NCI-H345 (cell line): ENCODE measurements at places on chromosomes 3 and 15.

DNA sequence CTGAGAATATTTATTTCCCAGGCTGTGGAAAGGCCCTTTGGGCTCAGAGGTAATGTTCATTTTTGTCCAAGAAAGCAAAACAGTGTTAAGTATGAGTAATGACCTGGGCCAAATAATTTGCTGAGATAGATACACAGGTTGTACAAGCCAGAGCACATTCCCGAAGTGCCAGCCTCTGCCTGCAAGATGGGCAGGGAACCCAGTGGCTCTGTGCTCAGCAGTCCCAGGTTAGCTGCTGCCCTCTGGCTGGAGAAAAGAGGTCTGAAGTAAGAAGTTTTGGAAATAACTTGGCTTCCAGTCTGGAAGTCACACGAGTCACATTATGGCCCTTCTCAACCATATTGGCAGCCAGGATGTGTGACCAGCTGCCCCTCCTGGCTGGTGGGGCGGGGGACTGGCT lies 20.2 kb downstream of the MYZAP start:
- no peak for DNase-seq

DNA sequence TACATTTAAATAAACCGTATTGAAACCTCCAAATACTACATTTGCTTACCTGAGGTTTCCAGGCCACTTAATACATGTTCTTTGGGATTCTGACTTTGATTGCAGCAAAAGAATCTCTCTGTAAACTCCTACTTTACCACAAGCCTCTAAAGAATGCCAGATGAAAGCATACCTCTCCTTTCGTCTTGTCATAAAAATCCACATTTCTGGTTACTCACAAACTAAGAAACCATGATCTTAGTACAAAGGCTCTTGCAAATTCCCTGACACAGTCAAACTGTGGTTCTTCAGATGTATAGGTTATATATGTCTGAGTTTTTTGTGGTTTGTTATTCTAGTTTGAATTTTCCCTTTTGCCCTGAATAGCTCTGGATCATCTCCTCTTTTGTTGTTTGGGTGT lies 188.4 kb downstream of the RAP2B start:
- DNase-seq: no peak

GRCh38 chr15:50939911-50940310 lies 31.4 kb downstream of the AP4E1 start:
- DNase-seq: no peak

GRCh38 chr15:29135702-29136646 lies 133.6 kb downstream of the NSMCE3 start:
- DNase-seq: no peak

DNA sequence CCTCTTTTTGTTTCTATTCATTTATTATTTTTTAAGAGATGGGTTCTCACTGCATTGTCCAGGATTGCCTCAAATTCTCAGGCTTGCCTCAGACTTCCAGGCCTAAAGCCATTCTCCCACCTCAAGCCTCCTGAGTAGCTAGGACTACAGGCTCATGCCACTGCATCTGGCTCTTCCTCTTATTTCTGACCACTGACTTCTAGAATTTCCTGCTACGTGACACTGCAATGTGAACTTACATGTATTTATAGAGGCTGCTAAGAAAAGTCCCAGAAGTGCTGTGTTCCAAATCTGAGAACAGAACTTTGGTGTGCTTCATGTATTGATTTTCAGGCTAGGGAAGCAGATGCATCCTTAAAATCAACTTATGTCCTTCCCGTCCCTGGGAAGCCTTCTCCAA lies 407.4 kb downstream of the RSL24D1 start:
- no peak for DNase-seq

GRCh38 chr15:78322243-78322642 lies 17.9 kb upstream of the CRABP1 start:
- peak; percentile 60 for DNase-seq

- no peak for DNase-seq
These were observed 84.5 kb upstream of the NMNAT3 start for GRCh38 chr3:139762302-139762701.

DNA sequence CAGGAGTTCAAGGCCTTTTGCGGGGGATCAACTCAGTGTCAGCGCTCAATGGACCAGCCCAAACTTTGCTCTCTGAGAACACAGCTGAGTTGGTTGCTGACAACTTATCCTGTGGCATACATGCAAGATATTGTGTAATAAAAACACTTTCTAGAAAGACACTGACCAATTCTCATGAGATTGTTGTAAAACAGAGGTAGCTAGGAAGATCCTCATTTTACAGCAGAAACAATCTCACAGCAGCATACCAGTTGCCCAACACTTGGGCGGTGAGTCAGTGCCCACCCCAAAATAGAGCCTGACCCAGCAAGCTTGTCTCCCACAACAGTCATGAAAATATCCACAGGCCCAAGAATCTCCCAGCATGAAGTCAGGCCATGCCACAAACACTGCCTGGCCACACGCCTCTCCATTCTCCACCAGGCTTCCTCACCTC lies 18.2 kb downstream of the KLHL6 start:
- DNase-seq: no peak
